Transverse colon (tissue), 4 donors: ENCODE measurements at places on chromosomes 3 and 15. TPM values are rescaled to one million over a fixed set of nuclear protein-coding genes. Genes with fewer than 3 reads are reported as not detected.

- DNase-seq = no peak
Measured at GRCh38 chr3:195080125-195080524, 190.8 kb downstream of the XXYLT1 start.

TMEM212 gene
- total RNA-seq = not detected

MCTP2 gene
- total RNA-seq = 108 TPM

ANKUB1 gene
- not detected for total RNA-seq

GRCh38 chr15:89926158-89926557 is 13.4 kb upstream of the ARPIN start:
- DNase-seq = no peak

DNA sequence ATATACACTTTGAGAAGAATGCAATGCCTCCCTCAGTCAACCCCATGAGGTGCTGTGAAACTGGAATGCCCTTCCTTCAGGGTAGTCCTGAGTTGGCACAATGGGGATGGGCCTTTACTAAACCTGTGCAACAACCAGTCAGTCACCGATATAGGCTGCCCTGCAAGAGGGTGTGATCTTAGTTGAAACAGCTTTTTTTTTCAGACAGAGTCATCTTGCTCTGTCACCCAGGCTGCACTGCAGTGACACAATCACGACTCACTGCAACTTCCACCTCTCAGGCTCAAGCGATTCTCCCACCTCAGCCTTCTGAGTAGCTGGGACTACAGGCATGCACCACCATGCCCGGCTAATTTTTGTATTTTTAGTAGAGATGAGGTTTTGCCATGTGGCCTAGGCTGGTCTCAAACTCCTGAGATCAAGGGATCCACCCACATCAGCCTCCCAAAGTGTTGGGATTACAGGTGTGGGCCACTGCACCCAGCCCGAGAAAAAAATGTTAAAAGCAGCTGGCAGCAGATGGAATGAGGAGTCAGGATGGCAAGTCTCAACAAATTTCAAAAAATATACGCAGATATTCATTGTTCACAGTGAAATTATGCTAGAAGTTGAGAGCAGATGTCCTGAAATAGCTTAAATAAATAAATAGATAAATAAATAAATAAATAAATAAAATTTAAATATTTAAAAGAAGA is 31.8 kb downstream of the MYO5A start:
- DNase-seq = no peak

DNA sequence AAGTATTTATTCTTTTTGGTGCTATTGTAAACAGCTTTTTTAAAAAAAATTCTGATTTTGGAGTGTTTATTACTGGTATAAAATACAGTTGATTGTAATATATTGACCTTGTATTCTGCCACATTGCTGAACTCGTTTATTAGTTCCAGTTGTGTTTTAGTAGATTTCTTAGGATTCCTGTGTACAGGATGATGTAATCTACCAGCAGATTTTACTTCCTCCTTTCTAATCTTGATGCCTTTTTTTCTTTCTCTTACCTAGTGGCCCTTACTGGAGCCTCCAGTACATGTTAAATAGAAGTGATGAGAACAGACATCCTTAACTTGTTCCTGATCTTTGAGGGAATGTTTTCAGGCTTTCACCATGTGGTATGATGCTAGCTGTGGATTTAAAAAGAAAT is 70.4 kb upstream of the KY start:
- DNase-seq = no peak

DNA sequence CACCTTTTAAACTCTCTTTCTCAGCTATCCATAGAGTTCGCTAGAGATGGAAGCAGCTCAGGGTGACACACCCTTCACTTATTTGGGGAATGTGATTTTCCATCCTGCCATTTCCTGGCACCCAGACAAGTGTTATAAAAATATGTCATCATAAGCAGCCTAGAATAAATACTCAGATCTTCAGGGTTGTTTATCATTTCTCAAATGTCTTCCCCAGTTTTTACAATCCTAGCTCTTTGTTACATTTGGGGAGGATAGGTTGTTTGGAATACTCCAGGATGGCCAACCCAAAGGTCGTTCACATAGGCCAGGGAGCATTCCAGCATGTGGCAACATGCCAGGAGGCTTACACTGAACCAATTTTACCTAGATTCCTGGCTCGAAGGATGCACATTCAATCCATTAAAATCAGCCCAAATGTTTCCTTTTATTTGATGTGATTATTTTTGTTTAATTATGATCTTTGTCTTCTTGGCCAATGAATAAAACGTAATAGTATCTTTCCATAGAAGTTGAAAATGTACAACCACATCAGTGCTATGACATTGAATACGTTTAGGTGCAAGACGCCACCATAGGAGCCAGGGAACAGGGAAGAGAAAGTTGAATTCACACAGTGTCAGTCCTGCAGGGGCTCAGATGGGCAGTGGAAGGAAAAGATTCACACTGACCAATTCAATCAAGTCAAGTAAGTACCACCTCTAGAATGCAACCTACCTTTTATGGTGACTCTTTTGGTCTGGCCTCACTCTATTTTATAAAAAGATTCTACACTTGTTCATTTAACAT is 537.7 kb upstream of the MDFIC2 start:
- DNase-seq = no peak
